ENCODE measurements at places on chromosomes 5 and 9. TPM values are rescaled to one million over a fixed set of nuclear protein-coding genes. Genes with fewer than 3 reads are reported as not detected.

DNA sequence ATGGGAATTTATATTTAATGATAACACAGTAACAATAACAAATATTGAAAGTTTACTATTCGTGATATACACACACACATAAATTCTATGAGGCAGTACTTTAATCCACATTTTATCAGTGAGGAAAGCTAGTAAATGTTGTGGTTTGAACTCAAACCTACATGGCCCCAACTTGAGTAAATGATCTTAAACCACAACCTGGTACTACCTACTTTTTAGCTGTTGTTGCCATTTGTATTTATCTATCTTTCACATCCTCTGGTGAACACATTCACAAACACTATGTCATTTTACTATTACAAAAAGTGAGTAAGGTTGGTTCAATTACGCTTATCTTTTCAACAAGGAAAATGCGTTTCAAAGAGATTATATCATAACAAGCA lies 186.1 kb downstream of the SMC2 start:
- no peak for DNase-seq

DNA sequence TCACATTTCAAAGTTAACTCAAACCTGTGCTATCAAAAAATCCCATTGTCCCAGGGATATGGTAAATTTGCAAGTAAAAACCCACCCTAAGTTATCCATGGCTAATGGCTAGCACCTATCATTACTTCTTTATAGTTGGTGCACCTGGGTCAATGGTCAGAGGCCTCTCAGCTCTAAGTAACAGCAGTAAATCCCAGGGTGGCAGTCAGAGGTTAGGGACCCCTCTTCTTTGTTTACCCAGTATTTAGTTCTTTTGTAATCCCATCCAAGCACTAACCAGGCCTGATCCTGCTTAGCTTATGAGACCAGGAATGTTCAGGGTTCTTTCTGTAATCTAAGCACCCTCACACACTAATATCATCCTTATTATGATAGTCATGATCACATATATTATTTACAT lies 52.1 kb upstream of the WWC1 start:
- no peak for DNase-seq

GRCh38 chr9:75539523-75539922 lies 350.9 kb upstream of the PCSK5 start:
- no peak for DNase-seq

DNA sequence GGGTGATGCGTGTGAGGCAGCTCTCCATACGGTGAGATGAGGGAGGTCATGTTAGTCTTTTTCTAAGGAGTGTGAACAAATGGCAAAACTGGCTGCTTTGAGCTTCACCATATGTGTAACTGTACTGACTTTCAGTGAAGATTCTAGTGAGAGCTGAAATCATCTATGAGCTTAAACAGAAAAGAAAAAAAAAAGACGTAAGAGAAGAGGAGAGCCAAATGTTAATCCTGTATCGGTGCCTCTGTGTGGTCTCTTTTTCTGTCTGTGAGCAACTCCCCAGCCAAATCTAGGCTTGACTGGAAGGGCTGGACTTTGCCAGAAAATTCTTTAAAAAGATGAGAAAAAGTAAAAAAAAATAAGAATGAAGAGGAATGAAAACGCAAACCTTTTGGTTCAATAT lies 209.7 kb upstream of the TUT7 start:
- no peak for DNase-seq

DNA sequence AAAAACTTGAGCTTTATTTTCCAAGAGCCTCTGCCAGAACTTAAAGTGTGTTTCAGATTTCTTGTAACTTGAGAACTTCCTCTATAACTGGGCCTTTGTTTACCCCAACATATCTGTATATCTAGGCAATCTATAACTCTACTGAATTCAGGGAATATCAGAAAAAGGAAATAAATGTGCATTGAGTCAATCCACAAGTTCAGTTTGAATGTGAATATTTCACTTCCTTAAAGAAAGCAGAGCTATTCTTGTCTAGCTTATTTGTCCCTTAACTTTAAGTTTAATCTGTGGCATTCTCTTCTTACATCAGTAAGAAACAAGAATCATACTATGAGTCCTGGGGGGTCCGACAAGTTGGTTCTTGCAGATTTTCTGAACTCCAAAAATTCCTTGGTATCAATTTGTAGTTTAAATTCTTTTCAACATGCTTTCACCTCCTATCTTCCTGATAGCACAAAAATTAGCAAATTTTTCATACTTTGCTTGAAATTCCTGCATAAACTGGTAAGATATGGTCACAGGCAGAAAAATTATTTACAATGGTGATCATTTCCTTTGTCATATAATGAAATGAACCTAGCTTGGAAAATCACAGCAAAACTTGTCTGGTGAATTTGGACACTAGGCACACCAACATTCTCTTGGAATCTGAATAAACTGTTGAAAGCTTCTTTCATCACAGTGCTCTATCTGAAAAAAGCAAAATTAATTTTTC lies 19.8 kb upstream of the ITGA1 start:
- DNase-seq = no peak

DNA sequence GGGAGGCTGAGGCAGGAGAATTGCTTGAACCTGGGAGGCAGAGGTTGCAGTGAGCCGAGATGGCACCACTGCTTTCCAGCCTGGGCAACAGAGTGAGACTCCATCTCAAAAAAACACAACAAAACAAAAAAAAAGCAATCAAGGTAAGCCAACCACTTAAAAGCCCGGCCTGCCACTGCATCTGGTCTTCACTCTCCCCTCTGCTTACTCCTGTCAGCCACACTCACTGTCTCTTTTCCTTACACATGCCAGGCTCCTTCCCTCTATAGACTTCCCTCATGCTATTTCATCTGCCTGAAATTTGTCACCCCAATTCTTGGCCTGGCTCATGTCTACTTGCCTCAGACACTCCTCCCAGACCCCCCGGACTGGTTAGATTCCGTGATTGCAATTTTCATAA lies 17.6 kb upstream of the LIFR start:
- DNase-seq = no peak

GRCh38 chr9:110152704-110153374 lies 55.1 kb downstream of the C9orf152 start:
- peak; percentile 60 for DNase-seq

Gene TYRP1
- total RNA-seq = not detected

- no peak for DNase-seq
Measured at GRCh38 chr5:178206166-178207101, 2.1 kb downstream of the HNRNPAB start.

DNA sequence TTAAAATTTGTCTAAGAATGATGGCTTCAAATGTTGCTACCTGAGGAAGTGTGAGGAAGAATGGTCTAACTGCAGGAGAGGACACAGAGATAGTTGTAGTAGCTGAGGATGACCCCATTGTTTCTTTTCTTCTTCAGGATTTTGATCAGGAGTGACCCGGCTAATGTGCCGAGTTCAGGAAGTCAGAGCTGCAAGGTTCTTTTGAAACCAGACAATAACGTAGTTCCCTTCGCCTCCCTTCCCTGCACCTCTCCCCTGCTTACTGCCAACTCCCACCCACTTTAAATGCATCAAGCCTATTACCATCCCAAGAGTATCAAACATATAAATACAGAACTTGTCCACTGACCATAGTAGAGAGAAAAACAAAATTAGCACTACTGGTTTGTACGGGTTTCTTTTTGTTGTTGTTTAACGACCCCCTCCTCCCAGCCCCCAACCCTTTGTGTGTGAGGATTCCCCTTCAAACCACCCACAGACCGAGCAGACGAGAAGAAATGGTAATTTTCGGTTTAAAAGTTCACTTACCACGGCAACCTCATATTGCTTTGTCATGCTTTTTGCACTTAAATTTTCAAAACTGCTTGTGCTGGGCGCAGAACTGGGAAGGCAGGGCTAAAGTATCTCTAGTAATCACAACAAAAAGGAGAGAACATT lies 23.5 kb upstream of the ELAVL2 start:
- DNase-seq = no peak

Gene DMGDH
- total RNA-seq = not detected

- peak; percentile 49 for DNase-seq
Measured at GRCh38 chr9:107213561-107214028, 69.5 kb upstream of the RAD23B start.

DNA sequence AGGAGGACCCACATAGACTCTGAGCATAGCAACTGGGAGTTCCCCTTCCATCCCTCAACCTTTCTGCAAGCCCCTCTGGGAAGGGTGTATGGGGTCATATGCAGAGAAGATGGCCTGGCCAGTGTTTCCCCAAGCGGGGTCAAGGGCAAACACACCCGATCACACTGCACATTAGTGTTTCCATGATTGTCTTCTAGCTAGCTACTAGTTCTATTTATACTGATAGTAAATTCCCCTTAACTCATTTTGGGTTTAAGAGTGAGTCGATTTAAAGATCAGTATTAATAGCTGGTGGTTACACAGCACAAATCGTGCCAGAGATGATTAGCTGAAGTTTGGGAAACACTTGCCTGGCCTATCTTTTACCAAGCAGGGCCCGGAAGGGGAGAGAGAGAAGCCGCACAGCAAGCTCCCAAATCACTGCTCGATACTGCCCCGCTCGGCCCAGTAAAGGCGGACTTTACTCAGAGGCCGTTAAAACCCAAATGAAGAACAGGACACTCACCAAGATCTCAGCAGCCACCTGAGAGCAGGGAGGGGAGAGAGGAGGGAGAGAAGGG lies 29.4 kb upstream of the TNIP1 start:
- no peak for DNase-seq

DNA sequence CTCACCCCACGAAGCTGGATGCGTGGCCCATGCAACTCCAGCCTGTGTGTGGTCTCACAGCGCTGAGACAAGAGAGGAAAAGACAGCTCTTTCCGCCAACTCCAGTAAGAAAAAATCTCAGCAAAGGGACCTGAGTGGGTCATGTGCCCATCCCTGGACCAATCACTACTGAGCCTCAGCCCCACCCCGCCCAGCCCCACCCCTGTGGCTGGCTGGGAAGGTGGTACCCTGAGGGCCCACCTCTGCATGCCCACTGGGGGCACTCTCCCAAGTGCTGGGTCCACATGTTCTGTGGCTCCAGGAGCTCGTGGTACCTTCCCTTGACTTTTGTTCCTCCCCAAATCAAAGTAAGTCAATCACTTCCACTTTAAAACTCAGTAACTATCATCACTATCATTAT lies 105.1 kb upstream of the SMIM23 start:
- DNase-seq = no peak

- DNase-seq = no peak
Measured at GRCh38 chr5:73818357-73818756, 192.4 kb downstream of the ARHGEF28 start.

Gene PDLIM4
- total RNA-seq = not detected

DNA sequence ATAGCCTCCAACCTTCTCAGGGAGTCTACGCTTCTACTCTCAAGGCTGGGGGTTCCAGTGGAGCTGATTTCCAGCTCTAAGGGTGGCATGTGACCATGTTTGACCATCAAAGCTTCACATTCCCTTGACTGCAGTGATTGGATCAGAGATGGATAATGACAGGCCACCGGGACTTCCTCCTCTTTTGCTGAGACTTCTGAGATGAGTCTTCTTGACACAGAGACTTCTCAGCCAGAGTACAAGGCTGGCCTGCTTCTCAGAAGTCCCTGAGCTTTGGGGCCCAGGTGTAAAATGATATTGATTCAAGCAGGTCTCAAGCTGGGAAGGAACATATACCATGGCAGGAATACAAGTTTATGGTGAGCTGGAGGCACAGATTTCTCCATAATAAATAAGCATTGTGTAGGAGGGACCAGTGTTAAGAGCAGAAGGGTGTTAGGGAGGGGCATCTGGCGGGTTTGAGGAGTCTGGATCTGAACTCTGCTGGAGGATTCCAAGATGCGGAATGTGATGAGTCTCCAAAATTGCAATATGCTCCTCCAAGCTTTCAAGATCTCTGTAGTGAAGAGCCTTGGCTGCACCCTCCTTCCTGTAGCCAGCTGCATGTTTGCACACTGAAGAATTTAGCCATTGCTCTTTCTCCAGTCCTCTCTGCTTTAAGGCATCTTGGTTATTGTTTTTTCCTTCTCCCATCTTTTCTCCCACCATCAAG lies 41.7 kb upstream of the HSD17B4 start:
- no peak for DNase-seq

DNA sequence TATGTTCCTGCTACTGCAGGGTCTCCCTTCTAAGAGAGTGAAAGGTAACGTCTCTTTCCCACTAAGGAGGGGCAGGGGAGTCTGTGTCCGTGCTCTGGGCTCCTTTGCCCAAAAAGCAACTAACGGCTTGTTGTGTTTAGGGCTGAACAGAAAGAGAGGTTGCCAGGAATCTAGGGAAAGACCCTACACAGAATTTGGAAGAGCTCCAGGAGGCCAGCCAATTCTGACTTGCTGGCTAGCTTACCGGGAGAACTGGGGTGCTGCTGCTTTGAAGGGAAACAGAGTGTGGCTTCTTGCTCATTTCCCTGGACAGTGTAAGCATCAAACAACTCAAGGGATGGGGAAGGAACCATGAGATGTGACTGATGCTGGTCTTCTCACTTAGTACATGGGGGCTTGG lies 176.1 kb downstream of the GADD45G start:
- no peak for DNase-seq

Gene NXNL2
- not detected for total RNA-seq

DNA sequence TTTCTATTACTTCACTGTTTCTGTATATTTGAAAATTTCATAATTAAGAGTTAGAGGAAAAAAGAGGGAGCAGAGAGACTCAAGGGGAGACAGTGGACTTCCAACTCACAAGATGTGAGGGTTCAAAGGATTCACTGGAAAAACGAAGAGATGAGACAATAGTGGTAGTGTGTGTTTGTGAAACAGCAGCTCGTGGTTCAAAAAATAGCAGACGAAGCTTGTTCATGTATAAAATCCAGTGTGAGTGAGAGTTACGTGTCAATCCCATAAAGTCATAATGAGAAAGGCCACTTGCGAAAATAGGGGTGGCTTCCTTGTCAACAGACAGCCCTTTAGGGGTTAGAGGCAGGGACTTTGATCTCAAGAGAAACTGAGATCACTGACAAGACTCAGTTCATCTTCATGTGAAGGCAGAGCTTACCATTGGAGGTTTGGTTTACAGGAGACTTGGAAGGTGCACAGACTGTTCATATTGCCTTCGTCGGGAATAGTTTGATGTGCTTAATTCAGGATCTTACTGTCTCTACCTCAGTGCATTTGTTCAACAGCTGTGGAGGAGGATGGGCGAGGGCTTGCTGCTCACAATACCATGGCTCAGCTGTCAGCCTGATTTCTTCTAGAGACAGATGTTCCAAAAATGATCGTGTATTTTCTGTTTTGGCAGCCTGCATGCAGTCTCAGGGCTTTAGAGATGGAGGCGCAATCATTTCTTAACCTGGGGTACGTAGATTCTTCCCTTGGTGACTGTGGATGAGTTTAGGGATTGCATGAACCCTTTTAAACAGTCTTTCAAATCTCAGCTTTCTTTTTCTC lies 105.7 kb upstream of the KLF9 start:
- no peak for DNase-seq

Gene KCNV2
- not detected for total RNA-seq

Gene TAF11L10
- not detected for total RNA-seq

GRCh38 chr9:4983601-4984165 lies 1.4 kb upstream of the JAK2 start:
- DNase-seq = no peak

Gene C1QTNF3
- total RNA-seq = 2.8 TPM

DNA sequence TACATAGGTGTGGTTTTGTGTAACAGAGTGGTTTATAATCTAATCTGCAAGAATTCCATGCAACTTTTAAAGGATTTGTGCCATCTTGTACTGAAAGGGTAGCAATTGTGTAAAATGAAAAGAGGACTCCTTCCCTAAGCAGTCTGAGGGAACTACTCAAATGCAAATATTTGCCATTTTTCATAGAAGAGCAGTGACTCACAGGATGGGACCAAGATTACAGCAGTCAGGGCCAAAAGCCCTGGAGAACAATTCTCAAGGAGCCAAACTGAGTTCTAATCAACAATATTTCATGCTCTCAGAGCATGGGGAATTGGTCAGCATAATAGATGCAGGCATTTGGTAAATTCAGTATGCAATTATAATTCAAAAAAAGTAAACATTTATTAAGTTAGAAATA lies 495.8 kb downstream of the CHSY3 start:
- no peak for DNase-seq
